Activated naive CD4-positive, alpha-beta T cell treated with anti-CD3 and anti-CD28 coated beads, Interleukin-2, amount 50 U/mL, for 72 hours (primary cell): ENCODE measurements at places on chromosomes 1 and 21. TPM values are rescaled to one million over a fixed set of nuclear protein-coding genes. Genes with fewer than 3 reads are reported as not detected.
A peak's percentile ranks its signal among the peaks of the same experiment; 100 is the strongest.

GRCh38 chr1:235902677-235903542, 36.2 kb upstream of the LYST start:
- DNase-seq = no peak

- no peak for DNase-seq
Observed at GRCh38 chr1:164598719-164599118, 39.7 kb downstream of the PBX1 start.

DNA sequence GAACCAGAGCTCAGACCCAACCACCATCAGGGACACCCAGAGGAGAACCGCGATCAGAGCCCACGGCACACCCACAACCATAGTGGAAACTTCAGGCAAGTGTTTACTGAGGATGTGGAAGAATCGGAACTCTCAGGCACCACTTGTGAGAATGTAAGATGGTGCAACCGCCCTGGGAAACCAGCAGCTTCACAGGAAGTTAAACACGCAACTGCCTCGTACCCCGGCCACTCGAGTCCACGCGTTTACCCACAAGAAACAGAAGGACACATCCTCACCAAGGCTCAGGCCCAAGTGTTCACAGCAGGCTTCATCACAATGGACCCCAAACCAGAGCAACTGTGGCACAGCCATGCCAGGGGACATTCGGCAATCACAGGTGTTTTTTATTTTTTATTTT, 51.4 kb upstream of the COL6A2 start:
- DNase-seq = no peak

GRCh38 chr1:91872559-91873081, 13.3 kb downstream of the TGFBR3 start:
- peak; percentile 82 for DNase-seq

DNA sequence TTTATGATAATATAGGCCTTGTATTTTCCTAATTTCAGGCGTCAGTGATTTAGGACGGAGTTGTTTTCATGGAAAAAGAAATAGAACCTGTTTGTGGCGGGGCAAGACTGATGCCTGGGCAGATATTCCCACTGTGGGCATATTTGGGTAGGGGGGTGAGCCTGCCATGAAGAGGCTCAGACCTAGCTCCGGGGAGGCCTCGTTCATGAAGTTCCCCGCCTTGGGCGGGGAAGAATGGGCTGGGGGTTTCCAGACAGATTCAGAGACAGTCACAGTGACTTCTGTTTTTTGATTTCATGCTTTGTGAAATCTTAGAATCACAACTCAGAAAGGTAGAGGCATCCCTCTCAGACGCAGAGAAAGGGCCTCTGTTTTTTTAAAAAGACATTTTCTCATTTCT, 36.1 kb downstream of the RUNX3 start:
- DNase-seq = no peak

DNA sequence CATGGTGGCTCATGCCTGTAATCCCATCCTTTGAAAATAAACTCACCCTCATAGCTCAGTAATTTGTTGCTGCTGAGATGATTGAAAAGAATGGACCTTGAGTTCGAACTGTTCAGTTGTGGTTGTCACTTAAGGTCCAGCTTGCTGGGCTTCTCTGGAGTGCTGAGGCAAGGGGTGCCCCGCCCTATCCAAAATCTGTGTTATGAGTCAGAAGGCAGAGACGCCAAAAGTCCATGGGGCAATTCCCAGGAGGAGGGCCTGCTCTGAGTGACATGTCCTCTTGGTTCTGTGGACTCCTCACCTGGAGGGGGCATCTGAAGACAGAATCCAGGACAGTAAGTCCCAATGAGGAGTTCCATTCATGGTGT, 64.8 kb downstream of the MYOM3 start:
- DNase-seq = no peak

GRCh38 chr1:7171574-7171973, 386.3 kb downstream of the CAMTA1 start:
- DNase-seq = no peak

DNA sequence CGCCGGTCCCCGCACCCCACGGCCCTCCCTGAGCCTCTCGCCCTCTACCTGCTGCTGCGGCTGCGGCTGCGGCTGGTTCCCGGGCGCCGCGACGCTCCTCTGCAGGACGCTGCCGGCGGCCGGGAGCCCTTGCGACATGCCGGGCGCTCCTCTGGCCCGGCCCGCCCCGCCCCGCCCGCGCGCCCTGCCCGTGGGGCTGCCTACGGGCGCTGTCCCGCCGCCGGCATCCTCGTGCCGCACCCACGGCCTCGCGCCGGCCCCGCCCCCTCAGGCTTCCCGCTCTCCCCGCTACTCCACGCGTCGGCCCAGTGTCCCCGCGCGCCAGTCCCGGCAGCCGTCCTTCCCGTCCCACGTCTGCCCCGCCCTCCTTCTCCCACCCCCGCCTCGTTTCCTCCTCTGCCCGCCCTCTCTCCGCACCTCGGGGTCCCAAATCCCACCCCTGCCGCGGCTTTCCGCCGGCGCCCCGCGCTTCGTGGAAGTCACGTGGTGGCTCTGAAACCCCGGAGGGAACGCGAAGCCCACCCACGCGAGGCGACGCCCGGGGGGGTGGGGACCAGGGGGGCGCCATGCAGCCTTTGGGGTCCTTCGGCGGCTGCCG, at the start of gene BATF3:
Gene BATF3 (minus strand): TSS at position 216 of the 598 bp plus-strand sequence. CDS start 78 bp downstream, at position 138.
- DNase-seq = no peak

DNA sequence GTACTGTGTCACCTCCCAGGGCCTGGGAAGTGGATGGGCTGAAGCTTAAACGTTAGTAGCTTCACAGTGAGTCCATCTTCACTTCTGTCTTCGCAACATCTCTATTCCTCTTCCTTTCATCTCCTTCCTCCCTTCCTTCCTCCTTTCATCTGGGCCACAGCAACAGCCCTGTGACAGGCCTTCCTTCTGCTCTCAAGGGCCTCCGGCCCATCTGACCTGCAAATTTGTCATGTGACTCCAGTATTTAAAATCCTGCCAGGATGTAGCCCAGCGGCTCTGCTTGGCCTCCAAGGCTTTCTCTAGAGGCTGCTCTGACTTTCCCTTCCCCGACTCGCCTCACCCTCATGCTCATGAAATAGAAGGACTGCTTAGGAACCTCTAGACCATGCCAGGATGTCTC, 10.9 kb upstream of the BATF3 start:
- no peak for DNase-seq

GRCh38 chr1:164902491-164902890, 343.5 kb downstream of the PBX1 start:
- no peak for DNase-seq

DNA sequence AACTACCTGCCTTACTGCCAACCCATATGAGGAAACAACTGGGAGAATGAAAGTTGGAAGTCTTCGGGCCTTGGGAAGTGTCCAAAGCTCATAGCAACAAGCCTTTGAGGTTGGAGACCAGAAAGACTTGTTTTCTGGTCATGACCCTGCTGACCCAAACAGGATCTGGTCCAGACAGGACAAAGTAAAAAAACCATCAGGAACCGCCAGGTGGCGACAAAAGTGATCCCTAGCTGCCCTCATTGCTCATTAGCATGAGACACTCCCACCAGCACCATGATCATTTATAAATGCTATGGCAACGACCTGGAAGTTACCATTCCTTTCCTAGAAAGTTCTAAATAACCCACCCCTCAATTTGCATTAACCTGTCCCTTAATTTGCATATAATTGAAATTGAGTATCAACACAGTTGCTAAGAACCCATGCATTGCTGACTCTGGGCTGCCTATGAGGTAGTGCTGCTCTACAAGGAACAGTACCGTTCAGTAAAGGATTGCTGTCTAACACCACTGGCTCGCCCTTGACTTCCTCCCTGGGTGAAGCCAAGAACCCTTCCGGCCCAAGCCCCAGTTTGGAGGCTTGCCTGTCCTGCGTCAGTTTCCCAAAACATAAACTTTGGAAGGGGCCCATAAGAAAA, 89.0 kb downstream of the URB2 start:
- no peak for DNase-seq

DNA sequence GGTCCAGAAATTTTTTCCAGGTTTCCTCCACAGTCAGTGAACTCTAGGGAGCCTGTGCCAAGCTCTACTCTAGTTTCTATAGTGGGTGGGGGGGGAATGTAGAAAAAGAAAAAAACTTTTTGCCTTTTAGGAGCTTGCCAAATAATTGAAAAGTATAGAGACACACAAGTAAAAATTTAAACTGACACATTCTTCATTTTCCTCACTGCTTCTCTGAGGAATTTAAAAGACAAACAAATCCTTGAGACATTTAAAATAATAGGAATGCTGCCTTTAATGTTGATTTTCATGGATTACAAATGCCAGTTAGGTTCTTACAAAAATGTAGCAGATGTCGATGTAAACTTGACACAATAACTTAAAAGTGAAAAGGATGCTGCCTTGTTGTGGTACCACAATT, 241.9 kb downstream of the DNM3 start:
- DNase-seq = no peak

GRCh38 chr1:163766257-163766918, 444.6 kb downstream of the NUF2 start:
- no peak for DNase-seq

DNA sequence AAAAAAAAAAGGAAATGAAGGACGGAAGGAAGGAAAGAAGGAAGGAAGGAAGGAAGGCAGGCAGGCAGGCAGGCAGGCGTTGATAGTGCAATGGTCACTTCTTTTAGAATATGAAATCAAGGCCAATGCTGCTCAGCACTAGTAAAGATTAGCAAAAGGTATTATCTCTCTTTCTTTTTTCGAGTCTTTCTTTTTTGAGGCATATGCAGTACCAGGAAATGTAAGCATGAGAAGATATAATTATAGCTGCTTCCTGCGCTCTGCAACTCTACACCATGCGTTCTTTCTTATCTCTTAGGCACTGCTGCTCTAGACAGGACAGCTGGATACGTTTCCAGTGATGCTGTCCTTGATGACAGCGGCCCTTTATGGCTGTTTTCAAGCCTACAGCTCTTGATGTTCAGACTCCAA, 1512.5 kb upstream of the B3GALT2 start:
- no peak for DNase-seq

DNA sequence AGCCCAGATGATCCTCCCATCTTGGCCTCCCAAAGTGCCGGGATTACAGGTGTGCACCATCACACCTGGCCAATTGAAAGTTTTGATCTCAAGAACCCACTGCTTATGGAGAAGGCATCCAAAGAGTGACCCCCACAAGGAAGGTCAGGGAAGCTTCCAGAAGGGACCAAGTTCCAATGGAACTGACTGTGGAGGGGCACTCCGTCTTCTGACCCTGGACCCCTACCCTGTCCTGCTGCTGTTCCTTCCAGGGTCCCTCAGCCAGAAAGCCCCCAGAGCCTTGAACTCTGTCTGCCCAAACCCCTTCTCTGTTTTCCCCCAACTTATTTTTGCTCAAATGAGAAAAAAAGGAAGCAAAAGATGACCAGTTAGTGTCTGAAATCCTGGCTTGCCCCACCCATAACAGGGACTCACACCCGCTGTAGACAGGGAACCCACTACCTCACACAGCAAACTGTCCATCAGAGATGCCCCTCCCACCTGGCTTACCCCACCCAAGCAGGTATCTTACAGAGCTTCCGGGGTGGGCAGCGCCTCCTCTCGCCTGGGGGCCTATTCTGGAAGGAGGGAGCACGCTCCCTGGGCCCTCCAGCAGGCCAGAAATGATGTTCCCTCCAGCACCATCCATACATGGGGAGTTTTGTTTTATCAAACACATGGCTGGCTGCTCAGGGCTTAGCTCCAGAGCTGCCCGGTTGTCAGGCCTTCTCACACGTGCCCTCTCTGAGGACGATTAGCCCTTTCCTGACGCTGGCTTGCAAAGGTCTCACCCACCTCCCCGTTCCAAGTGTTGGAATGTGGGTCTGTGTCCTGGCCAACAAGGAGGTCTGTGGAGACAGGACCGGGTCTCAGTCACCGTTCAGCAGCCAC, 3.1 kb upstream of the WNT3A start:
- no peak for DNase-seq

The PADI1 gene
- total RNA-seq = not detected

The KRTAP12-4 gene
- total RNA-seq = not detected

The RSPH1 gene
- total RNA-seq = 0.33 TPM

The OR2L8 gene
- not detected for total RNA-seq

The SPRR2F gene
- not detected for total RNA-seq

The SPRR1A gene
- total RNA-seq = not detected

The SH3BGR gene
- total RNA-seq = 3.2 TPM
